ENCODE measurements at places on chromosomes 2 and 18.

DNA sequence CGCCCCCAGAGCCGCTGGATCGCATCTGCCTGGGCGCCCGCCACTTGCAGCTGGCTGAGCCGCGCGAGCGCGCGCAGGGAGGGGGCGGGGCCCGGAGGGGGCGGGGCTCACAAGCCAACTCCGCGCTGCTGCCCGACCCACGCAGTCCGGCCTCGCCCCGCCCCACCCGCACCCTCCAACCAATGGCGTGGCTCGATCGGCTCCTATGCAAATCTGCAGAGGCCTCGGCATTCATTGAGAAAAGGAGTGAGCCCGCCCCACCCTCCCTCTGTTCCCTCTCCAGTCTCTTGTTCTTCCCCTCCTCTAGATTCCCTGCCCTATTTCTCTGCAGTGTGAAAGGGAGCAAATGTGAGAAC is at the start of gene ALK:
TSS of gene ALK (minus strand) at position 27 of the 356 bp plus-strand sequence. CDS start 927 bp downstream, outside the sequence.
- peak; percentile 51 for DNase-seq

DNA sequence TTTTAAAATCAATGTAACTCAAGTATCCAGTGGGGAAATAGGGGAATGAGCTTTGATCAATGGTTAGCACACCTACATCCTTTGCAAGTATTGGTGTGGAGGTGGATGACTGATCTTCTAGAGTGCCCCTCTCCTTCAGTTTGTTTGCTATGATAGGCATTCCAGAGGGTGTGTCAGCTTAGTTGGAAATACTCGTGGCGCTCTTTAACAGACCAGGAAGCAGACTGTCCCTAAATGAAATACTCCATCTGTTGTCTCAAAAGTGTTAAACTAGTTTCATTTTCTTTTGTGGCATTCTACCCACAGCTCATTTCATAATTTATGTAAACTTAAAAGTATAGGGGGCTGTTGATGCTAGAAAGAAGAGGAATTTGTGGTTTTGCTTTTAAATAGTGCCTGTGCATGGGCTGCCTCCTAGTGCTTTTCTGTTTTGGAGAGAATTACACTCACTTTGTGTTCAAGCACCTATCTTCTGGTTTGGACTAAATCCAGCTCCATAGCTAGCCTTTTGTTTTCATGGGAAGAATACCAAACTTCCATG is 66.2 kb downstream of the STAT1 start:
- peak; percentile 10 for DNase-seq

DNA sequence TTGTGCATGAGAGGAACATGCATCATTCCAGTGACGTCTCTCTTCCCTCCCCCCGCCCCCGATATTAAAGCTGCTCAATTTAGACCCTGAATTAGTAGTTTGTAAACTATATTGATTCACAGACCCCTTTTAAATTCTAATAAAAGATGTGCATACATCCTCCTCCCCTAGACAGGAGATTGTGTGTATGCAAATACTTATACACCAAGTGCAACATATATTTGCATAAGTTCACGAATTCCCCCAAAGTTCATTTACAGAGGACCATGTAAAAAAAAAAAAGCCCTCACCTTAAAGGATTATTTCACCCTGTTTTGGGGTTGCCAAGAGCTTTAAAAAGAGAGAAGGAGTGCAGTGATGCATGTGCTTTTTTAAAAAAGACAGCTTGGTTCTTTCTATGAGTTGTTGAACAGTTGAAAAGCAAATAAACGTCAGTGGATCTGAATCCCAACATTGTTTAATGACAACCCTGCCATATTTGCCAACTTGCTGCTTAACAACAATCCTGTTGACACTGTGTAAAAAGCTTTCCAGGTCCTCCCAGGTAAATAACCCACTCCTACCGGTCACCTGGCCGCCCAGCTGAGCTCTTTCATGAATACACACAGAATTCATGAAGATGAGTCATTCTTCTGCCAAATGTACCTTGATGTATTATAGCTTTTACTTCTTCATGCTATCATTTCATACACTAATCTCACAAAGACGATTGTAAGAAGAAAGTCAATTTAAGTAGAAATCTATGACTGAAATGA is 211.5 kb downstream of the IKZF2 start:
- peak; percentile 4 for DNase-seq

DNA sequence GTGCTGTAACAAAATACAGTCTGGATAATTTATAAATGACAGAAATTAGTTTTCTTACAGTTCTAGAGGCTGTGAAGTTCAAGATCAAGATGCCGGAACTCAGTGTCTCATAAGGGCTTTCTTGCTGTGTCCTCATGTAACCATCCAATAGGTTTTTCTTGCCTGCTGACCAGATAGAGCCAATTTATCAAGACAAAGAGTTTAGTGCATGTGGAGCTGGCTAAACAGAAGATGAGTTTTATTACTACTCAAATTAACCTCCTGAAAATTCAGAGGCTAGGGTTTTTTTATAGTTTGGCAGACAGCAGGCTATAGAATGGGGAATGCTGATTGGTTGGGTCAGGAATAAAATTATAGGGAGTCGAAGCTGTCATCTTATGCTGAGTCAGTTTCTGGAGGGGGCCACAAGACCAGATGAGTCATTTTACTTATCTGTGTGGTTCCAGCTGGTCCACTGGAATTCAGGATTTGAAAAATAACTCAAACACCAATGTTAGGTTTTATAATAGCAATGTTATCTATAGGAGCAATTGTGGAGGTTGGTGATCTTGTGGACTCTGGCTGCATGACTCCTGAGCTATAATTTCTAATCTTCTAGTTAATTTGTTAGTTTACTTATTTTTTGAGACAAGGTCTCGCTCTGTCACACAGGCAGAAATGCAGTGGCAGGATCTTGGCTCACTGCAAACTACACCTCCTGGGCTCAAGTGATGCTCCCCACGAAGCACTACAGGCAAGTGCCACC is 3.2 kb upstream of the PDK1 start:
- DNase-seq, result no peak

DNA sequence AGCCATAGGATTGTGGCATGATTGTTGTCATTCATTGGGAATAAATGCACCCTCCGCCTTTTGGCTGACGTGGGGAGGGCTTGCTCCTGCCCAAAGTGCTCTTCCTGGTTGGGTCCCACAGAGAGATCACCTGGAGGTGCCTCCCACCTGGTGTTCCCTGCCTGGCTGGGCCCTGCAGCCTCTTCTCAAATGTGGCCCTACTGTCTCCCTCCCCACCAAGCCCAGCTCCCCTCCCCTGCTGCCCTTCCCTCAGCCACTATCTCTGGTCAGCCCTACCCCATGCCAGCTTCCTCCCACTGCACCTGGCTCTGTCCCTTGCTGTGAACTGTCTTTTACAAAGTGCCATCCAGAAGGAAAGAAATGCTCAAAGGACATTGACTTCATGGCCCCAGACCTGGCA is 173.4 kb downstream of the GLI2 start:
- DNase-seq, result no peak

DNA sequence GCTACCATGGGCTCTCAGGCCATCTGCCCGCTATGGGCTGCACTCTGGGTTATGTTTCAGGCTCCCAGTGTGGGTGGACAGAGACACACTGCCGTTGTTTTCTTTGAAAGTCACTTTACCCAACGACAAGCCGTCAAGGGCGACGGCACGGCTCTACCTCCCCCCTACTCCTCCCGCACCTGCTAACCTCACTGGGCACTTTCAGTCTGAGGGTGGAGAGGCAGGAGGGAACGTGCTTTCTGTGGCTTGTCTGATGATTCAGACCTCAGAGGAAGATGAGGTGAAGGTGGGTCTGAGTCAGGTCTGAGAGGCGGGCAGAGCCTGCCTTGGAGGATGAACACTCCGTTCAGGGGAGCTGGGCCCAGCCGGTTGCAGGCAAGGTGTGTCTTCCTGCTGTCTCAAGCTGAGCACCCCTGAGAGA is 147.6 kb upstream of the HDAC4 start:
- DNase-seq, result no peak

- DNase-seq, result no peak
Observed at GRCh38 chr2:148240838-148241237, 219.9 kb downstream of the MBD5 start.

DNA sequence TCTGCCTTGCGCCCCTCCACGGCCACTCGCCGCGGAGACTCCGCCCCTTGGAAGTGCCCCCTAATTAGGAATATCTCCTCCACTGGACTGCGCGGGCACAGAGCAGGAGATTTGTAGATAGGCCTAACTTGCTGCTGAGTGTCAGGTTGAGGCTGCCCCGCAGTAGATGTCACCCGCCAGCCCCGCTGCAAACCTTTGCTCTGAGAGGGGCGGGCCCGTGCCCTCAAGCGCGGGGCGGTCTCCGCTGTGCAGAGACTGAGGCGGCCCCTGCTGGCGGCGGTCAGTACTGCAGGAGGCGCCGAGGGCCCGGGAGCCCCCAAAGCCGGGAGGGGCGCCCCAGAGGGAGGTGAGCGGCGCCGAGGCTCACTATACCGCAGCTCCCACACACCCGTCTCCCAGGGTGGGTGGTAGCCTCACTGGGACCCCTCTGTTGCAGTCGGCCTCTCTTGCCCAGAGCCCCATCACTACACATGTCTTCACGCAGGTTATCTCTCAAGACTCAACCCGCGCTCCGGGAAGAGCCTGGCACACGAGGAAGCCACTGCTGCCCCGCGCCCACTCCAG is 2.9 kb upstream of the NEURL3 start:
- DNase-seq, result peak; percentile 87

DNA sequence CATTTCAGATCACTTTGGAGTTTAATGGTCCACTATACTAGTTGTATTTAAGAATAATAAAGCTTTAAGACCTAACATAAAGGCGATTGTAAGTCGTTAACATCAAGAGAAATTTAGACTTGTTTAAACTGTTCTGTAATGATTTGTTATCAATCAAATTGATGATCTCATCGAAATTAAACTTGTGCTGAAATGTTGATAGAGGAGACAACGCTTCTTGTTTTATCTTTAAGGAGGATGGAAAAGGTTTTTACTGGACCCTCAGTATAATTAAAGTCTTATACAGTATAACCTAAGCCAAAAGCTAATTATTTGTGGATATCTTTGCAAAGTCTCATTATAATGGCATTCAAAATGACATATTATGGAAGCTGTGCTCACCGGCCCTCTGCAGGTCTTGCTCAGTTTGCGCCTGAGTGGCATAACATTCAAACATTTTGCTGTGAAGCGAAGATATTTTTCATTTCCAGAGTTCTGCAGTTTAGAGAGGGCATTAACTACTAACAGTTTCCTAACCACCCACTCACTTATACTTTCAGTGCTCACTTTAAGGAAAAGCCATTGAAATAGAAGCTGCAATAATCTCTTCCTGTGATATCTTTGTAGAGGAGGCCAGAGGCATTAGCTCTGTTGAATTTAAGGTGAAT is 1.4 kb upstream of the SERTAD2 start:
- peak; percentile 55 for DNase-seq

DNA sequence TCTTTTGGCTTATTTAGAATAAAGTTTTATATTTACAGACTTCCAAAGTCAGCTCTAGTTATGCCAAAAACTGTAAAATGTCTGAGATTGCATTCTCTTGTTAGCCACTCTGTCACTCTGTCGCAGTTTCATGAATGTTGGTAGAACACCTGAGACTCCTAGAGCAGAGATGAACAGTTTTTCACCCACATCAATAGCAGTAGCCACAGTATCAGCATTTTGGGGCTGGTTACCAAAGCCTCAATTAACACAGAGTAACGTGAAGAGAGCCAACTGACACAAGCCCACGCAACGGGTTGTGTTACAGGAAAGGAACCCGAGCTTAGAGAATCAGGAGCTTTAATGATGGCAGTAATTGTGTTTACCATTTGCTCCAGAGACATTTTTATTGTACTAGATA is 443.0 kb upstream of the SLC39A10 start:
- DNase-seq, result no peak

- no peak for DNase-seq
Observed at GRCh38 chr2:19408592-19408991, 50.2 kb upstream of the OSR1 start.

DNA sequence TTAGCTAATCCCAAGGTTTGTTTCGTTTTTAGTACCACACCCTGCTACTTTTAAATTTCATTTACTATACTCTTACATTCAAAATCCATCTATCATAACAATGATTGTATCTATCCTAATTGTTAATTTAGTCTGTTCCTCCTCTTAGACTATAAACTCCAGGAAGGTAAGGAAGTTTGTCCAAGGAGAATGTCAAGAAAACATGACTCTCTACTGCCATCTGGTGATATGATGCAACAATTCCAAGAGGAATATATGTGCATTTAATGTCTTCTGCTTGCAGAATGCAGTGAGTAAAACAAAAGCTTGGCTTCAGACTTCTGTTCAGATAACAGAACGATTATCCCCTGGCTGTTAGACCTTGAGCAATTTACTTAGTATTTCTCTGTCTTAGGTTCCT is 1267.1 kb downstream of the LRP1B start:
- peak; percentile 2 for DNase-seq

- DNase-seq, result no peak
Observed at GRCh38 chr2:81181845-81182244, 877.3 kb upstream of the LRRTM1 start.

- DNase-seq, result no peak
Observed at GRCh38 chr2:46275995-46276394, 21.2 kb upstream of the EPAS1 start.

GRCh38 chr2:41610501-41611190 is 437.2 kb upstream of the PKDCC start:
- DNase-seq, result no peak

DNA sequence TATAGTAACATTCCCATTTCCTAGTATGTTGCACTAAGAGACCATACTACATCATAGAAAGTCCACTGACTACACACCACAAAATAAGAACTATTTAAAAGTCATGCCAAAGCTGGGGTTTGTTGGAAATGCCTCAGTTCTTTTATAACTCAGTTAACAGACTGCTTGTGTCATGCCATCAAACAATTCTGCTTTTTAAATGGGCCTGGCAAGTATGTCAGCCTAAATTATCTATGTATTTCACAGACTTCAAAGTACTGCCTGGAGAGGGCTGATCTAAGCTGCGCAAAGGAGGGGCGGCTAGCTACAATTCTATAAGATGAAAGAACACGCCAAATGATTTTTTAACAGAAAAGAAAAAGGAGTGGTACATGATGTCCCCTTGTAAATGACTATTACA is 49.6 kb downstream of the FARSB start:
- DNase-seq, result no peak

DNA sequence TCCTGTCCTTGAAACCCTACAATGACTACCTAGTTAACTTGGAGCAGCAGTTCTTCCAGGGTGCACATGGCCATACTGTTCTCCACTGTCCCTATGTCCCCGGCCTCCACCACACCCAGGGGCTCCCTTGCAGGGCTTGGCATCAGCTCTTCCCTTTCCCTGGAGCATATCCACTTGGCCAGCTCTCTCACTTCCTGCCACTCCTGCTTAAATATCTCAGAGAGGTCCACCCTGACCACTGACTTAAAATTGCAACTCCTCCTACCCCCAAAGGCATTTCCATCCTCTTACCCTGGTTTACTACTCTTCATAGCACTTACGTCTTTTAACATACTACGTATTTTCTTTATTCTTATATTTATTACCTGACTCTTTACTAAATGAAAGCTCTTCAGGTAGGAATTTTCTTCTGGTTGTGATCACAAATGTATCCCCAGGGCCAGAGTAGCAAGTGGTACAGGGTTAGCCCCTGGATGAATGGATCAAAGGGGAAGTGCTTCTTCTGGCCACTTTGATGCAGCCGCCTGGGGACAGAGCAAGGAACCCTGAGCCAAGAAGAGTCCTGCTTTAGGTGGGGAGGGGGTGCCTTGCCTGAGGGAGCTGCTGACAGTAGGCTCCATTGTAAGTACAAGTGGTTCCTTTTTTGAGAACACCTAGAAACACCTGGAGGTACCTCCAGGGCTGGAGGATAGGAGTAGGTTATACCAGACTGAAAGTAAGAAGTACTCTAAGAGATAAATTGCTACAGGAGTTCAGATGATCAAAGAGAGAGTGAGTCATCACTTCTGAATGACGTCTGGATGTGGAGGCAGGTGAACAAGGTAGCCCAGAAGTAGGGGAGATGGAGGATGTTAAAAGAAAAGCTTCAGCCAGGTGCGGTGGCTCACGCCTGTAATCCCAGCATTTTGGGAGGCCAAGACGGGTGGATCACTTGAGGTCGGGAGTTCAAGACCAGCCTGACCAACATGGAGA is 82.2 kb downstream of the SOCS6 start:
- DNase-seq, result no peak

Data from HuH-7 (cell line).